HS-5 (cell line): ENCODE measurements at places on chromosomes 1 and 21.

GRCh38 chr1:85602571-85602970, 22.0 kb downstream of the CCN1 start:
- no peak for DNase-seq

DNA sequence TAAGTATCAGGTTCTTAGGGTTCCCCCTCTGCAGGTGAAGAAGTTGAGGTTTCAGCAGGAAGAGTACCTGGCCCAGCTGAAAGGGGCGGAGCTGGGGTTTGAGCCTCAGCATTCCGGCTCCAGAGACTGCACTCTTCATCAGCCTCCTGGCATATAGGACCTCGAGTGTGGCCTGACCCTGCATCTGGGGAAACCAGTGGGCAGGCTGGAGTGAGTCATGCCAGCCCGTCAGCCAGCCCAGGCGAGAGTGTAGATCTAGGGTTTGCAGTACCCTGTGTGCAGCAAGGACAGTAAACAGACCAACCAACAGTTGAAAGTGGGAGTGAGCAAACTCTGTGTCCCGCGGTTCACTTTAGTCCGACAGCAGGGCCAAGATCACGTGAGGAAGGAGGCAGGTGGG, 14.1 kb downstream of the MFSD2A start:
- no peak for DNase-seq

GRCh38 chr1:110487726-110488125, 31.2 kb downstream of the KCNA10 start:
- no peak for DNase-seq

DNA sequence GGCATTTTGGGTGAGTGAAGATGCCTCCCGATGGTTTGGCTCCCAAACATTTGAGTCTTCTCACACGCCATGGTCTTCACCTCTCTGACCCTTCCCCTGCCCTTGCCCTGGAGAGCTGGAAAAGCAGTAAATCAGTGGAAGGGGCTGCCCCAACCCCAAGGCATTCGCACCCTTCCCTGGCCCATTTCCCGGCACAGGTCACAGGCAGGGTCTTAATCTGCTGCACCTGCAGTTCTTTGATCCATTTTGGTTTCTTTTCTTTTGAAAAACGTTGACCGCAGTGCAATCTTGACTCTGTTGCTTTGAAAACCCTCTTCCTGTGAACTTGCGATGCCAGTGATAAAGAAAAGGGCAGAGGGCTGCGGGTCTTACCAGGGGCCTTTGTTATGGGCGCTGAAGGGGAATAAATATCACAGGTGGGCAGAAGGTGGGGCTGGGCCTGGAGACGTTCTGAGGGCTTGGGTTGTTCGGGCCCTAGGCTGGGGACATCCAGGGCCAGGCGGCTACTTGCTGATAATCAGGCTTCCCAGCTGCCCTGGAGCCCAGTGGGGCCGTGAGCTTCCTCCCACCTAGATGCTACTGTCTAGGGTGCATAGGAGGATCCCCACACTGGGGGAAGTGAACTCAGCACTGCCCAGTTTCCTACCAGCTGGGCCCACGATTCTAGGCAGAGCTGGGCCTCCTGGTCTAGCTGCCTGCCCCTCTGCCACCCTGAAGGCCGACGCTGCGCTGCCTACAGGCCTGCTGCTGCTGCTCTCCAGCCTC, 38.6 kb upstream of the EPS8L3 start:
- DNase-seq = no peak

- no peak for DNase-seq
Observed at GRCh38 chr21:45465611-45466329, 60.8 kb downstream of the COL18A1 start.

GRCh38 chr1:209405183-209405814, 178.2 kb upstream of the CAMK1G start:
- DNase-seq = no peak

DNA sequence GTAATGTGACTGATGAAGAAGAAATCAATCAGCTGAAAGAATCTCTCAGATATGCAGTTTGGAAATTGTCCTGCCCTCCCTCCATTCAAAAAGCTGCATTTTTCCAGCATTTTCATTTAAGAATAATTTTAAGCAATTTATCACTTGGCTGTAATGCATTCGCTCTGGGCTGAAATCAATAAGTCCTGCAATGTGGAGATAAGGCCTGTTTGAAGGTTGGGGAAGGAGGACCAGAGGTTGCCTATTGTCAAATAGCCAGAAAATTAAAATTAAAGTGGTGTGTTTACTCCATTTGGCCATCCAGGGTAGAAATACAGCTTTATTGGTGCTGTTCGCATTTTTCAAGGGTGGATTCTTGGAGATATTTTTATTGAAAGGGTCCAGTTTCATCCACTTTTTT, 187.6 kb upstream of the NFIA start:
- no peak for DNase-seq

DNA sequence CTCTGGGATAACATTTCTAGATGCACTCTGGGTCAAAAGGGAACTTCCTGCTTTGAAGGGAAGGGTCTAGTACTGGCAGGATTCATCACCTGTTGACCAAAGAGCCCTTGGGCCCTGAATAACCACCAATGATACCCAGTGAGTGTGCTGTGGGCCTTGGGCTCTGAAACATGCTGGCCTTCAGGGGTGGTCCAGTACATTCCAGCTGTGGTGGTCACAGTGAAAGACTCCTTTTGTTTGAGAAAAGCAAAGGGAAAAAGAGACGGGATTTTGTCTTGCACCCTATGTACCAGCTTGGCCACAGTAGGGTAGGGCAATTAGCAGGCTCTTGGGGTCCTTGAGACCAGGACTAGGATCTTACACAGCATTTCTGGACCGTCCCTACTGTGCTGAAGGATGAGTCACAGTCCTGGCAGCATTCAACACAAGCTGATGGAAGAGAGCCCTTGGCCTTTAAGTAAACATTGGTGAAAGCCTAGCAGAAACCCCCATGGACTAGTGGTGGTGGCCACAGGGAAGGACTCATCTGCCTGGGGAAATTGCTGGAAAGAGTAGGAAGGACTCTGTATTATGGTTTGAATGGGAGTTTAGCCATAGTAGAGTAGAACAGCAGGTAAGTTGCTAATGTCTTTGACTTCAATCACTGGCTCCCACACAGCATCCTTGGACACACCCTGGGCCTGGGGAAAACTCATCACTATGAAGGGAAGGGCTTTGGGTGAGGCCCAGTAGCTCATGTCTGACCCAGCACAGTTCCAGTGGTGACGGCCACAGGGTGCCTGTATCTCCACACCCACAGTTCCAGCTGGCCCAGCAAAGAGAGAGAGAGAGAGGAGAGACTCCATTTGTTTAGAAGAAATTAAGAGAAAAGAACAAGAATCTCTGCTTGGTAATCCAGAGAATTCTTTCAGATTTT, 87.5 kb downstream of the COL24A1 start:
- DNase-seq = no peak

DNA sequence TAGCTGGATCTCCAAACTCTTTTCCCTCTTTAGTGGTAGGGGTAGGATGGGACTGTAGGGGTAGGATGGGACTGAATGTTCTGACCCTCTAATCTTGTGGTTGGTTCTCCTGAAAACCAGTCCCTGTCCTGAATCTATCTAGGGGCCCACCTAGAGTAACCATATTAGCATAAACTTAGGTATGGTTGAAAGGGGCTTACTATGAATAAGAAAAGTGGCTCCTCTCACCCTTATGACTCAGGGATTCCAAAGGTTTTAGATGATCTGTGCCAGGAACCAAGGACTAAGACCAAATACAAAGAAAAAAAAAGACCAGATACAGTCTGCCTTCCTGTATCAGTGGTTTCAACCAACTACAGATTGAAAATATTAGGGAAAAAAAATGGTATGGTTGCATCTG, 28.9 kb downstream of the RNF2 start:
- peak; percentile 13 for DNase-seq
